ENCODE measurements at places on chromosomes 11 and 22. TPM values are rescaled to one million over a fixed set of nuclear protein-coding genes. Genes with fewer than 3 reads are reported as not detected.

Gene UPK2
- total RNA-seq = 7.9 TPM

Gene ELMOD1
- 1.1 TPM for total RNA-seq

Gene FGF19
- 0.70 TPM for total RNA-seq

Gene KCNJ4
- total RNA-seq = 0.41 TPM
